ENCODE measurements at places on chromosomes 4 and X.

DNA sequence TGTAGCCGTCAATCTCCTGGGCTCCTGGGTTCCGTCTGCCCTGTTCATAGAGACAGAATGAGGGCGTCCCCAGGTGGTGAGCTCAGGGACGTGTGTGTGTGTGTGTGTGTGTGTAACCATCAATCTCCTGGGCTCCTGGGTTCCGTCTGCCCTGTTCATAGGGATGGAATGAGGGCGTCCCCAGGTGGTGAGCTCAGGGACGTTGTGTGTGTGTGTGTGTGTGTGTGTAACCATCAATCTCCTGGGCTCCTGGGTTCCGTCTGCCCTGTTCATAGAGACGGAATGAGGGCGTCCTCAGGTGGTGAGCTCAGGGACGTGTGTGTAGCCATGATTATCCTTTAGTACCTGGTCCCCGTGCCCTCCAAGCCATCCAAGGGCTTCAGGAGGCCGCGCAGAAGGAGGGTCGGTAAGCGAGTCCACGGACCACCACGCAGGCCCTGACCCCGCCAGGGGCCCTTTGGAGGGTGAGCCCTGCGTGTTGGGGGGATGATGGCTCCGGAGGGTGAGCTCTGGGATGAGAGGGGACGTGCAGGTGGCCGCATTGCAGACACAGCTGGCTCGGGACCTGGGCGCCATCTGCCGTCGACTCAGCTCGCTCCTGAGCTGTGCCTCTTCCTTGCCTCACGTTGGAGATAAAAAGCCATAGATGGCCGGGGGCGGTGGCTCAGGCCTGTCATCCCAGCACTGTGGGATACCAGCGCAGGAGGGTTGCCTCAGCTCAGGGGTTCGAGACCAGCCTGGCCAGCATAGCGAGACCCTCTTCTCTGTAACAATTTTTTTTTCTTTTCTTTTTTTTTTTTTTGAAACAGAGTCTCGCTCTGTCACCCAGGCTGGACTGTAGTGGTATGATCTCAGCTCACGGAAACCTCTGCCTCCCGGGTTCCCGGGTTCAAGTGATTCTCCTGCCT, 5.4 kb upstream of the GTPBP6 start:
- DNase-seq = no peak

GRCh38 chrX:139204898-139205667, 325.5 kb upstream of the F9 start:
- DNase-seq = no peak

GRCh38 chrX:20670611-20671010, 403.9 kb upstream of the RPS6KA3 start:
- DNase-seq = no peak

GRCh38 chrX:67555578-67556203, 11.9 kb downstream of the AR start:
- peak; percentile 20 for DNase-seq

DNA sequence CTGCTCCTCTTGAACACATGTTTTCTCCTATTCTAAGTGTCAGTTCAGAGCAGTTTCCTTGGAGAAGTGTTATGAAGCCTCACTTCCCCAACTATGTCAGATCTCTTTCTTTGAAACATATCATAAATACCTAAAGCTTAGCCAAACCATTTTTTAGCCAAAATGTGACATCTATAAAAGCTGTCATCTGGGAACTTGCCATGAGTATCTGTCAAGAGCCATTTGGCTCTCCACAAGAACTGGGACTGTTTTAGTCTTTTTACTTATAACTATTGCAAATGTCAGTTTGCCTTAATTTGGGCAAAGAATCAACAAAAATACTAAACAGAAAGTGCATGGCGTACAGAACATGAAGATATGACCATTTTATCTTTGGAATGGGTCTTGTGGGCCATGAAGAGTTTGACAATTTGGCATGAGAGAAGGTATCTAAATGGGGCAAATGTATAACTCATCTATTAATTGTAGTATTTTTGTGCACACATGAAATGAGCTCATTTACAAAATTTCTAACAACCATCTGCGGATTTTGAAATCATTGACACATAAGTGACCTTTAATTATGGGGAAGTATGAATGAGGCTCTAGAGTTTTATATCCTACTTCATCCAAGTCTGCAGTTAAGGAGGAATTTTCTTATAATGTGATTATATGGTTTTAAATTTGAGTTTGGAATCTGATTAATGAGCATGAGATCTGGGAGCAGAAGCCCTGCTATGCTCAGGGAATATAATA, 129.1 kb upstream of the PACRGL start:
- DNase-seq = no peak

DNA sequence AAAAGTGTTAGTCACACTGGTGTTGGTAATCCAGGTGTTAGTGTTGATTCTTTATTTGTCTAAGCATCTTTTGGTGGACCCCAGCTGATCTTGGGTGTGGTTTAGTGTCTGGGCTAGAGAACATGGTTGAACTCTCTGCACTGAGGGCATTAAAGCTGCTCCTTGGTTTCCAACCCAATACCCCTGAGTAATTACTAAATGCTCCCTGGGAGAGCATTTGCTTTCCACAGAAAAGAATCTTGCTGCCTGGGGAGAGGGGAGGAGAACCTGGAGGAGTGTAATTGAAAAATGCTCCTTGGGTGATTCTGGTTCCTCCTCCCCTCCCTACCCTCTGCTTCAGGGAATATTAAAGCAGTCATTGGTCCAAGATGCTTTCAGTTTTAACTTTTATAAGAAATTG, 3.1 kb downstream of the GUCY1B1 start:
- no peak for DNase-seq

- DNase-seq = no peak
Observed at GRCh38 chr4:2044119-2044485, 15.0 kb upstream of the NAT8L start.

DNA sequence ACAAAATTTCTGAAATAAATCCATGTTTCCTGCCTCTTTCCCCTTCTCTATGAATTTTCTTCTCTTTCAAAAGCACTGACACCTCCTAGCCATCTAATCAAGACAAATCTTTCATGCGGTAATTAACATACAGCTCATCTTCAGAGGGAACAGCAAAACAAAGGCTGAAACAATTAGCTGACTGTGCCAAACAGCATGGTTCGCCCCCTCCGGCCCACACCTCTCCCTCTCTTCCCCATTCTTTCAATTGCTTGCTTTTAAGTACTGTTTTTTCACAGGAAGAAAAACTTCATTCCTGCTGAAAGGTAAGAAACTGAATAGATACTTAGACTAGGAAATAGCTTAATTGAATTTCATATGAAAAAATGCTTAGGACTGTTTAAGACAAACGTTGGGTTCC, 291.1 kb upstream of the NOCT start:
- DNase-seq = no peak

DNA sequence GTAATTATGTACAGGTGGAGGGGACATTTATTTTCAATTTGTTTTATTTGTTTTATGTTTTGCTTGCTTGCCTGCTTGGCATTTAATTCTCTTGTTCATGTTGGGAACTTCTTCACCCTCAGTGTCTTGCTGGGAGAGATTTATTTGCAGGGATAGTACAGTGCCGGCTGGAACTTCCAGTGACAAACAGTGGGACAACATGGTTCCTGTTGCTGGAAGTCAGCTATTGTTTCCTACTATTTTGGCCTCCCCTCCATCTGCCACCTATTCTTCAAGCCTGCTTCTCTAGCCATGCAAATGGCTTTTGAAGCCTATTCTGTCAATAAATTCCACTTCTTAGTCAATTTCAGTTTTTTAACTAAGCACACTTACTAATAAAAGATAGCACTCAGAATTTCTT, 105.4 kb upstream of the BANK1 start:
- DNase-seq = no peak

DNA sequence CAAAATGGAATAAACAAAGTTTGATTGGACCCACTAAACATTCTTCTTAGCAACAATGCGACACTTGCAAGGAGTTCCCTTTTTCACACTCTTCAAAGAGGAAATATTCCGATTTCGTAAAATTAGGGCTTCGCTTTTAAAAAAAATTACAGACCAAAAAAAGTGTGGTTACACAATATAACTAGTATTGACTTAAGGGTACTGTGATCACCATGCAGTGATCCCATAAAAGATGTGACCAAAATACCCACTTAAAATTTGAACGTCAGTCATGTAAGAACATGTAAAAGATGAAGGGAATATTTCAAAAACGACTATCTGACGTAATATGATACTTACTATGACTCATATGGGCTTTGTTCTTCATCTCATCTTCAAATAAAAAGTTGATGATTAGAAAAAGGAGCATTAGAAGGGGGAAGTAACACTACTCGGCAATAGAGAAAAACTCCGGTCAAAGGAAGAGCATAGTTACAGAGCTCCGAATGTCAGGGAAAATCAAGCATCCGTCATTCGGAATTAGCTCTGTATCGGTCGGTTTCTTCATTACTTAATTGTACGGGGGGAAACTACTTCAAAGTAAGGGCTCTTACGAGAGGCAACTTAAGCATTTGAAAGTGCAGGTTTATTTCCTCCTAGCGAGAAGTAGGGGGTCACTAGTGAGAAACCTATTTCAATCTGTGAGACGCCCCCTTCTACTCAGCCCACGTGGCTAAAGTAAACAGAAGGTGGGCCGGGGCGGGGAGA, 1.3 kb upstream of the TET2 start:
- peak; percentile 46 for DNase-seq

- DNase-seq = no peak
Observed at GRCh38 chr4:160894128-160894527, 1269.7 kb downstream of the FSTL5 start.

- no peak for DNase-seq
Observed at GRCh38 chrX:108590496-108590895, 145.9 kb downstream of the IRS4 start.

DNA sequence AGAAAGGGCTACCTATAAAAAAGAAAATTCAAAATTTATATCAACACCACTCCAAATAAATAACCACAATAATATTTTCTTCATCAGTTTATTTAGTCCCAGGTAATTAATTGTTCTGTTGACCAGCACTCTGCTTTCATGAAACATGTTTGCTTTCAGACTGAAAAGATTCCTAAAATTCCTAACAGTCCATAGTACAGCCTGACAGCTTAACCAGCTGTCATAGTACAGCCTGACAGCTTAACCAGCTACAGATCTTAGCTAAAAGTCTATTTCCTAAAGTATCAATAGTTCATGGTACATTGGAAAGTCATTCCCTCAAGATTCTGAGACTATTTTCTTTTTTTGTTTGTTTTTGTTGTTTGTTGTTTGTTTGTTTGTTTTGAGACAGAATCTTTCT, 144.1 kb upstream of the DDX53 start:
- no peak for DNase-seq

DNA sequence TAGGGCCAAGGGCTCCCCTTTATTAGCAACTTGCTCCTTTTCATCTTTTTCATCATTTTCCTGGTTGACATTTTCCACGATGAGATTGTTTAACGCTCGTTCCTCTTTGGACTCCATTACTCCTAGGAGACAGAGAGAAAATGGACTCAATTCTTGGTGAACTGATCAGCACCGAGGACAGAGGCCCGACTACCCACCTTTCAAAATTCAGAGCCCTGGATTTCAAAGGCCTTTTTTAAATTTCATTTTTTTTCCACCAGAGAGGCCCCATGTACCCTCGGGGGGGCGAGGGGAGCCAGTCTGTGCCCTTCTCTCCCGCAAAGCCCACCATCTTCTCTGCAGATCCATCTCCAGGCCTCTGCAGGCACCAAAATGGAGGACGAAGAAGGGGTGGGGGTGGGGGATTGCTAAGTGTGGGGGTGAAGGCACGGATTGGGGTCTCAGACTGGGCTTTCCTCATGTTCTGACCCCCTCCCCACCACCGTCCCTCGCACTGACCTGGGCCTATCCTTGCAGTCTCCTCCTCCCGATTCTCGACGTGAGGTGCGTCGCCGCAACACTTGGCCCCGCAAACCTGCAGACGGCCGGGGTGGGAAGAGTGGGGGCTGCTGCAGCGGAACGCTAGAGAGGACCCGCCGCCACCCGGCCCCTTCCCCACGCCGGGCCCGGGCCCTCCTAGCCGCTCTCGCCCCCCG, 783 bp downstream of the BEX2 start:
- no peak for DNase-seq

DNA sequence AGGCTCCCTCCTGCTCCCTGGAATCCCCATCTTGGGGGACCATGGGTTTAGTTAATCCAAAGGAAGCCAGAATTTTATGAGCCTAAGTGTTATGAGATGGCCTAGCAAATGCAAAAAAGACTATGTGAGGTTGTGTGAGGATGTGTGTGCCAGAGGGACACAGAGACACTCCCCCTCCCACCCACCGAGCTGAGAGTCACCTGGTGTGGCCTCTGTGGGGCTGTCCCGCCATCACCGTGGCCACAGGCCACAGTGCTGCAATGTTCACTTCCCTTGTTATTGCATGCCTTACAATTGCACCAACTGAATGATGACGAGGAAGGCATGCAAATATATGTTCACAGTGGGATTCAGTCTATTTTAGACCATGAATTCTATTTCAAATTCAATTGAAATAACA, 601 bp upstream of the FGFBP2 start:
- DNase-seq = no peak

DNA sequence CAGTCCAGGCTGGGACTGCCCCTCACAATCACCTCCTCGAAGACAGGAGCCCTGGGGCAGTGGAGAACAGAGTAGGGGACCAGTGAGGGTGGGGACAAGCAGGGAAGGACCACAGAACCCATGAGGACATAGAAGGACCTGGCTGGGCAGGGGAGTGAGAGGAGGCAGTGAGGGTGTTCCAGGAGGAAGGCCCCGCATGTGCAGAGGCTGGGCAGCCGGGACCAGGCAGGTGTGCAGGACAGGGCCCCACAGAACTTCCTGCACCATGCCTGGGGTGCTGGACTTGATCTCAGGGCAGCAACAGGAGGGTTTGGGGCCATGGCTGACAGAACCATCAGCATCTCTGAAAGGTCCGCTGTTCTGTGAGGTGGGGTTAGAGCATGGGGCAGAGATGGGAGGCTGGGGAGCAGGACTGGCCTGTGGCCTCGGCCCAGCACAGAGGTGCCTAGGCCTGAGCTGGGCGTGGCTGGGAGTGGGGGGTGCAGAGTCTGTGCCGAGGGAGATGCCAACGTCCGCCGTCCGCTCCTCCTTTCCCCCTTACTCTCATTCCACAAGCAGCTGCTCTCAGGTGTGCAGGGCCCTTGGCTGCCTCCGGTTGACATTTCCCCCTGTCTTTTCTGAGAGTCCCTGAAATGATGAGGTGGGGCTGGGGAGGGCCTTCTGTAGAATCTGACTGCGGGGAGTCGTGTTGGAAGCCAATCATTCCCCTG, 40.8 kb downstream of the EVC start:
- DNase-seq = no peak

Data from globus pallidus (tissue), 1 donor.